ENCODE measurements at places on chromosomes 3 and 15.
A peak's percentile ranks its signal among the peaks of the same experiment; 100 is the strongest.

DNA sequence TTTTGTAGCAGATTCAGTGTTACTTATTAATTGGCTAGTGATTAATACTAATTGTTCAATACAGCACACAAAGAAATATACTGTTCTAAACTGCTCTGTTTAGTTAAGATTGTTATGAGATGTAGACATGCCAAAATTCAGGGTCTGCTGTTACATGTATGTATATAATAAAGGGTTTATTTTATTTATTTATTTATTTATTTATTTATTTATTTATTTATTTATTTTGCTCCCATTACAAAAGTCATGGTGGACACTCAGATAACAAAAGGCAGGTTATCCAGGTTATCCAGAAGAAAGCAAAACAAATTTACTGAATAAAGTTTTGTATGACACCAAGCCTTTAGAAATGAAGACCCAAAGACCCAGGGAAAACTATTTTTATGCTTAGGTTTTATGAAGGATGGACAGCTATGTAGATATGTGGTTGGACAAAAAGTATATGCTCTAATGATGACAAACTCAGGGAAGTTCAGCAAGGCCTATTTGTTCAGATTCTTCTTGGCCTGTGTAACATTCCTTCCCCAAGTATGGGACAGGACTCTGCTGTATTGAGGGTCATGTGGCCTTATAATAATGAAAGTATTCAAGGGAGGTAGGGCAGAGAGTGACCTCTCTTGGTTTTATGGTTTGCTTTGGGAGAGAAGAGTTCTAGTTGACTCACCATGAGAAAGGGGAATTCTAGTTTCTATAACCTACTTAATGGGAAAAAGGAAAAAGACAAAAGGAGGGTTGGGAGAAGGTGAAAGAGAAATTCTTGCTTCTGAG lies 1056.8 kb downstream of the ROBO2 start:
- no peak for DNase-seq

DNA sequence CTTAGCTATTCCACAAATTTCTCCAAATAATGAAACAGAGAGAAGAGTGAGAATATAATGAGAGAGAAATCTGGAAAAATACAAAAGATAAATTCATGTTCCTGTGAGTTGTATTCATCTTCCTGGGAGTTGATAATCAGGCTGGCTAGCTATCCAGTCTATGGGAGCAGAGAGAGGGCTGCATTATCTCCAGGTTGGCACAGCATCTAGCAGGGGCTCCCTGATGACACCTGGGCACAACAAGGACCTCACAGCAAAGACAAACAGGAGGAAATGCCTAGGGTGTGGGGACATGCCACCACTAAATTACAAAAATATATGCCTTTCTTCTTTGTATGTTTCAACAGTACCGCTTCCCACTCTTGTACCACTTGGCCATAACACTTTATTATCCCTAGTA lies 1.9 kb downstream of the EHD4 start:
- no peak for DNase-seq

- no peak for DNase-seq
These were observed 135.0 kb downstream of the STAG1 start for GRCh38 chr3:136617198-136617597.

DNA sequence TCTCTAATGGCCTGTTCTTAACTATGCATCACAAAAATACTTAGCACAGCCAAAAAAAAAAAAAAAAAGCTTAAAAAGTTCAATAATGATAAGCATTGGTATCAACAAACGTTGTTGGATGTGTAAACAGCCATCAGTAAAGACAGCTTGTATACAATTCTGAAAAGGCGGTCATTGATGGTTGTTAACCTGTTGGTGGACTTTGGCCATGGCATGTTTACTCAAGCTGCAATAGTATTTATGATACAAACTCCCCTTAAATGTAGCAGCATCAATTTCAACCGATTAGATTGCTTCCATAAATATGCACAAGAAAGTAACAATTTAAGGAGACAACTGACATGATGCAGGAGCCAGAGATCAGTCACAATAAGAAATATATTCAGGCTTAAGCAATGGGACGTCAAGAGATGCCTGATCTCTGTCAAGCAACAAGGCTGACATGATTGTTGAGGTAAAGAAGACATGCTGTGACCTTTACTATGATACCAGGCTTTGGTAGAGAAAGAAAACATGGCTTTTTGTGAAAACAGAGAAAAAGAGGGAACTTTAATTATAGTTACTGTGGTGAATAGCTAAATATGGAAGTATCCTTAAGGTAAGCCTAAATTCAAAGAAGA lies 14.2 kb upstream of the SLC7A14 start:
- no peak for DNase-seq

DNA sequence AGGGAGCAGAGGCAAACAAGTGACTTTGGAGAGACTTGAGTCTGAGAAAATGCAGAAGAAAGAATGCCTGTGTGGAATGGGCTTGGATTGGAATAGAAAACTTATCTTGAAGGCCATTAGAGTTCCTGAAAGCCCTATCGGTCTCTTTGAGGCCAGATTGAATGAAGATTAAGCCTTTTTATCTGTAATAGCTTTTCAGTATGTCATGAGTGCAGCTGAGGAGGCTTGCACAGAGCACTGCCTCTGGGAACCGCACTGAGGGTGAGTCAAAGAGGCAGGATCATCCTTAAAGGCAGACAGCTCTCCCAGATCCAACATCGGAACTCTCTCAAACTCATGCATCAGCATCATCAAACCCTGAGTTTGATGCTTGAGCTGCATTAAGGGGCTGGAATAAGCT lies 515.2 kb downstream of the NTRK3 start:
- no peak for DNase-seq

- DNase-seq: peak; percentile 26
These were observed 40.0 kb downstream of the NME9 start for GRCh38 chr3:138289701-138290100.

DNA sequence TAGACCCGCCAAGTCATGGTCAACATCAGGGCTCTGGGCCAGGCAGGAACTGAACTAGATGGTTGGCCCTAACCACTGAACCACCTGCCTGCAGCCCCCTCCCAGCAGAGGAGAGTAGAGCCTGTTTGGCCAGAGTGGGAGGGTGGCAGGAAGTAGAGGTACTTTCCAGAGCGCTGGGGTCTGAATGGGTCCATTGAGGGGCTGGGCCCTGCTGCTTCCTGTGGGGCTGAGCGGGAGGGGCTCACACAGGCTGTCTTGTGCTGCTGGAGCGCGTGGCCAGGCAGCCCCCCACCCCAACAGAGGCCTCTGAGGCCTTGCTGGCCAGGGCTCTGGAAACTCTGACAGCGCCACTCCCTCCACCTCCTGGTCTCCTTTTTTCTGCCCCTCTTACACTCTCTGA lies 17.4 kb downstream of the CSPG4 start:
- DNase-seq: no peak

DNA sequence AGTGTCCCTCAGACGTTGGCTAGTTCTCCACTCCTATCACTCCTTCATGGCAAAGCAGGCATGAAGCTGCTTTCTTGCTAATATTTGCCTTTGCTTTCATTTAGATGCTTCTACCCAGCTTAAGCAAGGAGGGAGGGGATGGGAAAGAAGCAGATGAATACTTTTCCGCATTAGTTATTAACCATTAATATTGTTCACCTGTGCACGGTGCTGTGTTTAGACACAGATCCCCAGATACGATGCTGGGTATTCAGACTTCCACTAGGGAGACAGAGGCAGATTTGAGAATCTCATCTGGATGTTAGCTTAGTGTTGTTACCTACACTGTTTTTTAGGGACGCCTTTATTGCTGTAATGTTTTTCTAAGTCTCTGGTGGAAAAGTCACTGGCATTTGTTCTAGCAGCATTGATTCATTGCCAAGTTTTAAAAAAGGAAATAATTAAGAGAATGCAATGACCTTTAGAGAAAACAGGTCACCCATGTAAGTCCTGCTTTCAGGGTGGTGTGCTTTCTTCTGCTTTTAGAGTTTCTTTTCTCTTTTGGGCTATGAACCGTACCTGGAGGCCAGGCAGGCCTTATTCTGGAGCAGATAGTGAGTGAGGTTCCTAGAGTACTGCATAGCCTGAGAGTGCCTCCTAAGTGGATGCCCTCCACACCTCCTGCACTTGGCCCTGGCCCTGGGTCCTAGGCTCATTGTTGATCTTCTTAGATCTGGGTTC lies 55.5 kb downstream of the MYZAP start:
- DNase-seq: no peak

GRCh38 chr3:161987933-161988332 lies 491.3 kb downstream of the OTOL1 start:
- no peak for DNase-seq

DNA sequence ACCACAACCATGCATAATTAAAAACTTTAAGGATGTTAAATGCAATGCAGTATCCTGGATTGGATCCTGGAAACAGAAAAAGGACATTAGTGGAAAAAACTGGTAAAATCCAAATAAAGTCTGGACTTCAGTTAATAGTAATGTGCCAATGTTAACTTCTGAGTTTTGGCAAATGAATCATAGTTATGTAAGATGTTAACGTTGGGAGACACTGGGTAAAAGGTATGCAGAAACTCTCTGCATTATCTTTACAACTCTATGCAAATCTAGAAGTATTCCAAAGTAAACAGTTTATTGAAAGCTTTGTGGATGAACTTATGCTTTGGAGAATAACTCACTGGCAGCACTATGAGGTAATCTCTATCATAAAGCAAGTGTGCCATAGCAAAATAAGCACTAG lies 357.4 kb downstream of the RORA start:
- no peak for DNase-seq

- DNase-seq: no peak
These were observed 229.9 kb downstream of the IL5RA start for GRCh38 chr3:2880218-2880756.

DNA sequence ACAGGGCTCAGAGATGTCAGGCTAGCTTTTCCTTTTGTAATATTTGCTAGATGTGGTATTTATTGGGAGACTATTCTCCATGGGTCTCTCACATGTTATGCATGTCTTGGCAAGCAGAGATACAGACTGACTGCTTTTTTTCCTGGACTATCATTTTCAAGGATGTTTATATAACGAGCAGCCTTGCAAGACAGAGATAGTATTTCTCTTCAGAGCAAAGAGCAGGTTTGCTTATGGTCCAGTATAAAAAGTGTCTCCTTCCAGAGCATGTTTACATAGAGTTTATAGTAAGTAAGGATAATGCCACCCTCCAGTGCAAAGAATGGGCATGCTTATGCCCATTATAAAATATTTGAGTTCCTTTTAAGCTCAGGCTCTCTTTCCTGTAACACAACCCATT lies 24.6 kb downstream of the GTF2E1 start:
- DNase-seq: no peak

DNA sequence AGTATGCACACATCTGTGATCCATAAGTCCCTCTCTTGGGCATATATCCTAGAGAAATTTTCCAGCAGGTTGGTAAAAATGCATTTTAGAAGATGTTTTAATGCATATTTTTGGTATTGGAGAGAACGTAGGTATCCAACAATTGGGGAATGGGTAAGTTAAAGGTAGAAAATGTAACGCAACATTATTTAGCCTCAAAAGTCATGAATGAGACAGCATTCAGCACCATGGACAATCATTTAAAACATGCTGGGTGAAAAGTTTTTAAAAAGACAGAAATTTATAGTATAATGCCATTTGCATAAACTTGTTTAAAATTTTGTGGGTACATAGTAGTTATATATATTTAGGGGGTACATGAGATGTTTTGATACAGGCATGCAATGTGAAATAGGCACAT lies 43.4 kb downstream of the TRIM69 start:
- DNase-seq: no peak

DNA sequence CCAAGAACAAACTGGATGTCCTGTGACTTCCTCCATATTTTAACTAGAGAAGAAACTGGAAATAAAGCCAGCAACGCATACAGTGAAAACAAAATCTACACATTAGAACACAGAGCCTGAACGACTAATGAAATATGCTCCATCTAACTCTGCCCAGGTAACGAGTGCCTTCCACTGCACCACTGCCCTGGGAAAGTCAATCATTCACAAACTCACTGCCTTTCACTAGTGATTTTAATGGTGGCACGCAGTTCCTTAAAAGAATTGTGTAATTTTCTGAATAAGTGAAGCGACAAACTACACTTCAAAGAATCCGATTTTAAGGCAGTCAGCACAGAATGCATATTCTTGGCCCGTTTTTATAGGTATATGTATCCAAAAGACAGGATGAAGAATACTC lies 416.0 kb downstream of the SHQ1 start:
- no peak for DNase-seq

GRCh38 chr3:139674571-139675260 lies 3.1 kb downstream of the NMNAT3 start:
- DNase-seq: no peak

DNA sequence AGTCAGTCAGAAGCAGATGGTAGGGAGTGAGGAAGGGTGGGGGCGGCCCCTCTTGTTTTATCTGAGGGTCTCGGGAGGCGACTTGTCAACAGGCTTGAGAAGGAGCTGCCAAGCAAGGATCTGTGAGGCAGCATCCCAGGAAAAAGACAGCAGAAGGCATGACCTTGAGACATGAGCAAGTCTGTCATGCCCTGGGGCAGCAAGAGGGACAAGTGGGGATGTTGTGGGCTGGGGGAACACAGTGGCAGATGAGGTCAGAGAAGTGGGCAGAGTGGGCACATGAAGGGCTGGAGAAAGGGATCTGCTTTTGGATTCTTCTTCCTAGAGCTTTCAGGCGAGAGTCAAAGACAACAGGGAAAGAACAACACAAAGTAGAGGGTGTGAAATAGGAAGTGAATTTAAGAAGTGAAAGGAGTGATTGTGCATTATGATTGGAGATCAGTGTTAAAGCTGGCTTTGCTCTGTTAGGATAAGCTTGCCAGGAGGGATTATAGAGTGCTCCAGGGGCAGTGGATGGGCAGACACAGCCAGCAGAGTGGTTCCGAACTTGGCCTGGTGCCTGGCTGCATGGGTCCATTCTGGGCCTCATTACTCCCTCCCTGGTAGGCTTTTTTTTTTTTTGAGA lies 73.3 kb downstream of the USP13 start:
- DNase-seq: no peak

GRCh38 chr3:30527720-30528119 lies 78.7 kb upstream of the TGFBR2 start:
- DNase-seq: no peak

GRCh38 chr3:129701161-129701560 lies 94.7 kb upstream of the PLXND1 start:
- DNase-seq: no peak

- no peak for DNase-seq
These were observed 43.7 kb downstream of the EFCAB12 start for GRCh38 chr3:129384594-129385323.

DNA sequence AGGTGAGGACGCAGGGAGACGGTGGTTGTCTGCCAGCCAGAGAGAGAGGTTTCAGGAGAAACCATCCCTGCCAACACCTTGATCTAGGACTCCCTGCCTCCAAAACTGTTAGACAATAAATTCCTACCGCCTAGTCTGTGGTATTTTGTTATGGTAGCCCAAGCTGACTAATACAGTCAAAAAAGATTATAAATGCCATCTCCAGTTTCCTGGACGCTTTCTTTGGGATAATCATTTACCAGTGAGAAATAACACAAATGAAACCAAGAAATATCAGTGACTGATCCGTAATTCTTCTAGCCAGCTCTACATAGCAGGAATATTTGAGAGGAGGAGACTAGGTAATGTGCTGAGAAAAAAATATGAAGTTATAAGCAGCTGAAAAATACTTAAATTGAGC lies 707.8 kb upstream of the LMCD1 start:
- no peak for DNase-seq
